ENCODE measurements at places on chromosomes 7 and 10.

DNA sequence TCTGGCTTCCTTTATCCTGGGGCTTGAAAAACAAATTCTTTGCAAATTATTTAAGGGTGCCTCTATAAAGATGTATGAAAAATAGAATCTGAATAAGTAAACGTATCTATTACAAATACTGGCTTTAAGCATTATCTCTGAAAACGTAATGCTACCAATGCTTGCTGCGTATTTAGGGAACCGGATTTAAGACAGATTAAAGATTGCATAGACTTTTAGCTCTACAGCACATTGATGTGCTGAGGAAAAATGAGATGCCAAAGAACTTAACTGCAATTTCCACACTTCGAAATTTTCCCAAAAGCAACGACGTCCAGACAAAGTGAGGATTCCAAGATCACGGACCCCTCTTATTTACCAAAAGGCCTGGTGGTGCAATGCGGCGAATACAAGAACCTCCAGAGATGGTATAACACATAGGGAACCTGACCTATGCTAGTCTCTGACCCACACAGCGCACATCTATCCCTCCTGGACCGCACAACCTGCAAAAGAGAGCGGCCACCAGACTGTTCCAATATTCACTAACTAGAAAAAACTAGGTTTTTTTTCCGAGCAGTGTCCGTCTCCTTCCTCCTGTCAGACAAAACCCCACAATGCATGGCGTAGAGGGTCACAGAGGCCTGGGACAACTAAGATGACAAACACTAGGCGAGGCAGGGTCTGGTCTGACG lies 34.3 kb upstream of the PHF14 start:
- DNase-seq, result peak; percentile 20

- no peak for DNase-seq
These were observed 494.3 kb downstream of the GALNT17 start for GRCh38 chr7:71626206-71626605.

DNA sequence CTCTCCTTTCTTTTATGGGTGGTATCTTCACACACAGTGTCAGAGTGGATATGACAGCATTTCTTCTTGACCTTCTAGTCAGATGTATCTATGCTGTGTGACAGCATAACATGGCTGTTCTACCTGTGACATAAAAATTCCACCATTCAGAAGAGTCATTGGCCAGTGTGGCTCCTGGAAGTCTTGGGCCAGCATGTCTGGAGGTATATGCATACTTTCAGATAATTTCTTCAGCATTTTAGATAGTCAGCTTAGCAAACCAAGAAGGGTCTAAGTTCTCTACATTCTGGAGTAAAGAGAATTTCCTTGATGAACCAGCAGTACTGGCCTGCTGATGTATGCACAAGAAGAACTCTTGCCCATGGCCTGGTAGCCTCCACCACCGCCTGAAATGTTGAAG lies 179.3 kb downstream of the BMPER start:
- no peak for DNase-seq

DNA sequence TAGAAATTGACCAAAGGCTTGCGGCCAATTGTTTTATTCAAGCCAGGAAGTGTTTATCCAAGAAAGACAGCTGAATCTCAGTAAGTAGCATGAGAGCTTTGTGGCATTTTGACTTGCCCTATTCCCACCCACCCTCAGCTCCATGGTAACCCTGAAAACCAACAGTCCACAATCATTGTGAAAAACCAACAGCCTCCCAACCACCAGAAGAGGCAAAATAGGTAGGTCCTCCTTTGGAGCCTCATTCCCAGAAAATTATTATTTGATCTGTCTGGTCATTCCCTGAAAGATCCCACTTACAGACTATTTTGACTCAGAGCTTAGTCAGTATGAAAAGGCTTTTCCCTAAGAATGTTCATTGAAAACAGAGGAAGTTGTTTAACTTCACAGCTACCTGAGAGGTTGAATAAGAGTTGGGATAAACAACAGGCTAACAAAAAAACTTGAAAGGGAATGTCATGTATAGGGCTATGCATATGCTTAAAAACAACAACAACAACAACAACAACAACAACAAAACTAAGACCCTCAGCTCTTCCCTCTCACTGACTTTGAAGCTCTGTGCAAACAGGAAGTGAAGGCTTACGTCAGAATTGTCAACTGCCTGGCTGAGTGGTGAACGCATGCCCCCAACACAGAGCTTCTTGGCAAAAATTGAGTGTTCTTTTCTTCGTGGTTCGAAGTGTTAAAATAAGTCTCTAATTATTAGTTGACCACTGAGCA lies 11.2 kb downstream of the KPNA7 start:
- no peak for DNase-seq
